ENCODE measurements at places on chromosomes 3 and 15.

- DNase-seq: peak; percentile 64
Measured at GRCh38 chr15:90957031-90957790, 2.5 kb downstream of the RCCD1 start.

DNA sequence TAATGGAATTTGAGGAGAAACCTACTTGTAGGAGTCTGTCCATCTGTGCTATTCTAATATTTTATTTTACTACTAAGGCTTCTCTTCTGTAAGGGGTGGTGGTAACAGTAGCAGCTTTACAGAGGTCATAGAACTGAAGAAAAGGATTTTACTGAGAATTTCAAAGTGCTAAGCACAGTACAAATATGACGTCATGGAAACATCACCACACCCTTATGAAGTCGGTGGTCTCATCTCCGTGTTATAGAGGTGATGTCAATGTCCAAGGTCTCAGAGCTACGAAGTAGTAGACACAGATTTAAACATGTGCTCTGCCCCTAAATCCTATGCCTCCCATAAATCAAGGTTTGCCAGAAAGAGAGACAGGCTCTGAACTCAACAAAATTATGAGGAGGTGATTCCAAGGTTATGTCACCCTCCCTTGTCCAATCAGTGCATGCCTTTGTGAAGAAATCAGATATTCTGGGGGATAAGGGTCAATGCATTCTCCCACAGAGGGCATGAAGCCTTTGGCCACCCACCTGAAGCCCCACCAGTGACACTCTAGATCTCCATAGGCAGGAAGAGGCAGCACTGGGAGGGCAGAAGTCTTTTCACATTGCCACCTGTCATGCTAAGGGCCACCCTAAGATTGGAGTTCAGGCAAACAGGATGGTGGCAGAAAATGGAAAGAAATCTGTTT, 22.9 kb downstream of the MECOM start:
- no peak for DNase-seq

DNA sequence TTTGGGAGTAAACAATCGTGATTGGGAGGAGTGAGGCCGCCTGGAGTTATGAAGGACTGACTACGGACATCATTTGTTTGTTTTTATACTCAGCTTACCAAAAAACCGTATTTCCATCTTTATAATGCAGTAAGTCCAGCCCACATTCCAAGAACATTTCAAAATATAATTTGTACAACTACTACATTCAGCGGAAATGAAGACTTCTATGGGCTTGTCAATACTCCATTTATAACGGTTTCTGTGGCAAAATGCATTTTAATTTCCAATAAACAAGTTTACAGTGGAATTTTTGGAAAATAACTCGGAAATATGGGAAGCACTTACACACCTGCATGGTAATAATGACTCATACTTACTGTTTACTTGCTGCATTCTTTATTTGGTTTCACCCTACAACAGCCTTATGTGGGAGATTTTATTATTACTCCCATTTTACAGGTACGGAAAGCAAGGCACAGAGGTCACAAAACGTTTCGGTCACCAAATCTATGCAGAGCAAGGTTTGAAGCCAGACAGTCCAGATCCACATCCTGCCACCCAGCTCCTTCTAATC, 62.3 kb downstream of the LDHAL6B start:
- DNase-seq: no peak

- DNase-seq: no peak
Measured at GRCh38 chr15:36332896-36333295, 246.5 kb upstream of the CDIN1 start.

DNA sequence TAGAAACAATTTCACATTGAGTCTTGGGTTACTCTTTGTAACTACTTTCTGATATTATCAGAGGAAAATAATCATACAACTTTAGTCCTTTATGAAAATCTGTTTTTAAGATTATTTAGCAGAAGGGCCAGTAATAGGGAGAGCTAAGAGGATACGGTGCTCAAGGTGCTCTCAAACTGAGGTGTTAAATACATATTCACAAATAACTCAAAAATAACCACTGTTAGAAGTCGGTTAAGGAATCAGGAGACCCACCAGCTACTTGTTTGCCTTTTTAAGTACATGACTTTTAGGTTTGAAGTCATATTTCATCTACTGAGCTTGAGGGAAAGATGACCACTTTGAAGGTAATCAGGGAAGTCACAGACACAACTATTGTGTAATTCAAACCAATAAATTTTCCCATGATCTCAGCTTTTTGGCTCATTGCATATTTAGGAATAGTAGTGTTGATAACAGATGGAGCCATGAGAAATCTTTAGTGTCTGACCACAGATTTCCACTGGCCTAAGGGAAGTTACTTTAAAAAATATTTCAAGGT, 1.4 kb upstream of the RSRC1 start:
- peak; percentile 62 for DNase-seq

DNA sequence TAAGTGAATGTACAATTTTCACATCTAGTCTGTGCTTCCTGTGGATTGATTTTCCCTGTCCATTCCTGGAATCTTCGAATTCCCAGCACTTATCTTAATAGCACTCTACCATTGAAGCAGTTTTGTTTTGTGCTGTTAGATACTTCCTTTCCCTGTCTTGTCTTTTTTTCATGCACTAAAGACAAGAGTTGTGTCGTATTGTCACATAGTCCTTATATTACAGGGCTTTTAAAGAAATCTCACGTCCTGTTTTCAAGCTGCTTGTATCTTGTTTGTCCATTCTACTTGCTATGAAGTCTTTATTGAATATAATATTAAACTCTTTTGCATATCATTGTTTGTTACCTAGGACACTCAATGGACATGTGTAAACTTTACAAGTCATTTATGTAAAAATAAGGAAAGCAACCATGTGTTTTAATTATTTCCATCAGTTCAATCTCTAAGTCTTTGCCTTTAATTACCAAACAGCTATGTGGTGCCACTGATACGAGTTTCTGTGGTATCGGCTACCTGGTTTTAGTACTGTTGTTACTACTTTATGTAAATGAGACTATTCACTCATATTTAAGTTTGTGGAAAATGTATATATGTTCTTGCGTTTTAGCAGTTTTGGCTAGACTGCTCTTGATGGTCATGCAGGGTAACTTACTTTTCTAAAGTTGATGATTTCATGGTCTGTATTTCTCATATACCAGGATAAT, 10.3 kb downstream of the PIK3CA start:
- DNase-seq: no peak

DNA sequence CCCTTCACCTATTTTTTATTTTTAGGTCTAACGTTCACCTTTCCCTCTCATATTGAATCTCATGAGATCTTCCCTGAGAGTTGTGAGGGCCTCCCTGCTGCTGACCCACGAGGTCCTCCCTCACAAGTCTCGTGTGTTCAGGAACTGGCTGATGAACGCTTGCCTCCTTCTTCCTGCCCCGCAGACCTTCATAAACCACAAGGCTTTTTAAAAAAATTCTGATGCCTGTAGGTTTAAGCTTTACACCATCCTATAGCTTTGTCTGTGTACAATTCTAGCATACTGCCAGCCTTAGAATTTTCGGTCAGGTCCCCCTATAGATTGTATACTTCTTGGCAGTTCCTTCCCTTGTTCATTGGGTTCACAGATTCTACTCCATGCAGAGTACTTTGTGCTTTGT, 50.5 kb downstream of the CHST2 start:
- DNase-seq: no peak

DNA sequence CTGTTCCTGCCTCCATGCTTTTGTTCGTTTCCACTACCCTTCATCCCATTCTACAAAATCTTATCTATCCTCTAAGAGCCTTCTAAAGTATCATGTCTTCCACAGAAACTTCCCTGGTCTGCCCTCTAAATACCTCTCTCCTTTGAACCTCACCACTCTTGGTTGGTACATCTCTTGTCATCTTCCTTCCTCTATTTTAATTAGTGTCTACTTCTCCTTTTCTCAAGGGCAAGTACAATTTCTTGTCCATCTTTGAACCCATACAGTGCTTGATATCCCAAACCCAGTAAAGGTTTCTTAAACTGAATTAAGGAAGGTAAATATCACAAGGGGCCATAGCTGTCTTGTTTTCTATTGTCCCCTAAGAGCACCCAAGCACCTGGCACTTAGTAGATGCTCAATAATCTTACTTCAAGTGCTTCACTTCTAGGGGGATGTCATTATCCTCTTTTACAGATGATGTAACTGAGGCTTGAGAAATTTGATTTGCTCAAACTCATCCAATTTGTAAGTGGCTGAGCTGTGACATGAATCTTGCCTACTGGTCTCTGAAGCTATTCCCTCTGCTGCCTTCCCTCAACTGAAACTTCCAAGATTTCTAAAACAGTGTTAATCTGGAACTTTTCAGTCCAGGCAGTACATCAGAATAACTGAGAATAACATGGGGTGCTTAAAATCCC, 2.6 kb upstream of the DAPK2 start:
- no peak for DNase-seq

GRCh38 chr15:63318344-63318743, 40.9 kb downstream of the APH1B start:
- DNase-seq: no peak

GRCh38 chr3:193782747-193783146, 189.7 kb downstream of the OPA1 start:
- DNase-seq: no peak

DNA sequence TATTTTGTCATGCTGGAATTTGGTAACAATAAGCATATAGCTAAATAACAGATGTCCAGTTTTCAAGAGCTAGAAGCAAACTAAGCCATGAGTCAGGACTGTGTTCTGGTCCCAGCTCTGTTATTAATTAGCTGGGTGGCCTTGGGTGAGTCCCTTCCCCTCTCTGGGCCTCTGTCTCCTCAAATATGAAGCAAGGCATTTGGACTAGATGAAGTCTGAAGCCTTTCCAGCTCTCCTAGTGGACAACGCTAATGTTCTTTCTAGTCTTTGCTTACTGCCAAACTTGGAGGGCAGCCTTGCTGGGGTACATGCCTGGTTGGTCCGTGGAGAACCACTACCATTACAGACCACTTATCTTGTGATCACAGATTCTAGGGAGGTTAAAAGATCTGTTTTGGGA, 127.6 kb downstream of the DUT start:
- DNase-seq: peak; percentile 85

GRCh38 chr3:123535580-123535979, 49.3 kb downstream of the HACD2 start:
- peak; percentile 73 for DNase-seq

DNA sequence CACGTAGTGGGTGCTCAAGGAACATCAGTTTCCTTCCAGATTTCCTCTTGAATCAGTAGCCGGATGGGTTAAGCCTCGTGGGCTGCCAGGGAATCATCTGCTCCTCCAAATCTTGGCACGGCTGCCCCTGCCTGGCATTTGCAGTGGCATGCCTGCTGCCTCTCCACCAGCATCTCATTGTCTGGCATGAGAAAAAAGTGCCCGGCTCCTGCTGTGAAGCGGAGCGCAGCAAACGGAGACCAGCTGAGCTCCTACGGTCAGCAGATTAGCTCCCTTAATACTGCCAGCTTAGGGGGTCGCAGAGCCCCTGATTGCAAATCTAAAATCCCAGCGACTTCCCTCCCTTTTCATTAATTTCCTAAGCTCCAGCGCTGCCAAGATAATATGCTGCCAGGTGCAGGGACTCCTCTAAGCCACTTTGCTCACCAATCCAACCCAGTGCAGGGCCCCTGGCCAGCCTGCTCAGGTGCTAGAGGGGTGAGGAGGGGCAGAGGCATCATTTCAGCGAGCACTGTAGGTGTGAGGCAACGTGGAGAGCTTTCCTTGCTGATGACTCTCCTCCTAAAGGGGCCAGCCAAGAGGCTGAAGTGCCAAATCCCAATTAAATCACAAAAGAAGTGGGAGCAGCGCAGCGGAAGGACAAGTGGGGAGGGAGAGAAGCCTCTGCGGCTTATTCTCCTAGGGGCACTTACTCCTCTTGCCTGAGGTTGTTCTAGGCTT, 49.6 kb upstream of the ST8SIA2 start:
- DNase-seq: no peak

DNA sequence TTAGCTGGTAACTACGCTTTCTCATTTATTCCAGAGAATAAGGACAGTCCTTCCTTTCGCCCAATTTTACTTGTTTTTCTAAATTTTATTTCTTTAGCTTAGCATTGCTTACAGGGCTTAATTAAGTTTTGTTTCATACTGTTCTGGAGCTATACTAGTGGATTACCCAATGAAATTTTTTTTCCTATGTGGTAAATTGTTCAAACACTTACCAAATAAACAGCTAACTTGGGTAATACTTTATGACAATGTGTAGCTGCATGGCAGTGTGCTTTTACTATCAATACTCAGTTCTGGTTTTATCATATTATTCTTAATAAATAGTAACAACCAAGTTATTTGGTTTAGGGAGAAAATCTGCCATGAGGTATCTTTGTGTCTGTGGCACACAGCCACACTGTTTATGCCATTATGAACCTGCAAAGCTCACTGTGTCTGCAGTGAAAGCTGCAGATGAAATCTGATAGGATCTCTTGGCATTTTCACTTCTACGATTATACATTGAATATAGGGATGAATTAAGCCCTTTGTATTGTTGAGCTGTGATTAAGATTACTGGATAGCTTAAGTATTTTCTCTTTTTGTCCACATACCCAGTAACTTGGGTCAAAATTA, 37.2 kb downstream of the UBE2E2 start:
- no peak for DNase-seq

DNA sequence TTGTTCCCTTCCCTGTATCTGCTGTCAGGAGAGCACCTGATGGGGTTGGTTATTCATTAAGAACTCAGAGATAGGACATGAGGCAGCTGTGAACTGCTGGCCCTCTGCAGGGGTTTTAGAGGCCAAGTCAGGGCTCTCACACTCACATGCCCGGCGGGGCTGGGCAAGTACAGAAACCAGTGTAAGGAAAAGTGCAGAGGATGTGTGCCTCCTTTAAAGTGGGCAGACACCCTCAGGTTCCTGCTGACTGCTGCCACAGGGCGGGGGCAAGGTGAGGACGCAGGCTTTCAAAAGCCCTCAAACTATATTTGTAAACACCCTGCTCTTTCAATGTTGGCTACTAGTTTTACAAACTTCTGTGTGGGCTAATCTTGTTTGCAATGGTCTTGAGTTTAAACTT, 22.4 kb downstream of the CXCR6 start:
- DNase-seq: no peak

DNA sequence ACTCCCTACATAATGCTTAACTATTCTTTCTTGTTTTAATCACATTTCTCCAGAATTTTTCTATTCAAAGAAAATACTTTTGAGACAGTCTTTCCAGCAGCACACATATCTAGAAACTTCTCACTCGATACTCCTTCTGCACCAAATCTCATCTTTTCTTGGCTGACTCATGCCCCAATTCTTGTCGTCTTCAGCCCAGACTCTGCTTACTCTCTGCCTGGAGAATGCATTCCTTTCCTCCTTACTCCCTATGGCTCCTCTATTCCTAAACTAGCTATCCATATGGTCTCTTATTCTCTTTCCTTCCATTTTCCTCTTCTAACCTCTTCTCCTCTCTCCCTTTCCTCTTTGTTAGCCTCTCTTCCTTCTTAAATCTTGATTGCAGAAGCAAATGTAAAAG, 158.7 kb downstream of the GBE1 start:
- peak; percentile 35 for DNase-seq

- no peak for DNase-seq
Measured at GRCh38 chr3:37162501-37163245, 11.7 kb downstream of the LRRFIP2 start.

DNA sequence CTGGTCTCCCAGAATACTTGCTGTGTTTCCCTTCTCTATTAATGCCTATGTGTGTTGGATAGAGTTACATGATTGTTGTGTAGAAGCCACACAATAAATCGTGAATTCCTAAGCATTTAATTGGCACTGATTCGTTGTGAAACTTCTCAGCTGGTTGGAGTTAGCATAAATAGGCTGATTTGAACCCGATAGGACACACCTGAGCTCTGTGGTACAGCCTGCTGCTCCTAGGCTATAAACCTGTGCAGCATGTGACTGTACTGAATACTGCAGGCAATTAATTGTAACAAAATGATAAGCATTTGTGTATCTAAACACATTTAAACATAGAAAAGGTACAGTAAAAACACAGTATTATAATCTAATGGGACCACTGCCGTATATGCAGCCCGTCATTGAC, 4.9 kb downstream of the ACAD11 start:
- no peak for DNase-seq

Data from fibroblast of mammary gland (primary cell).